ENCODE measurements at places on chromosomes 6 and 20.
A peak's percentile ranks its signal among the peaks of the same experiment; 100 is the strongest.

DNA sequence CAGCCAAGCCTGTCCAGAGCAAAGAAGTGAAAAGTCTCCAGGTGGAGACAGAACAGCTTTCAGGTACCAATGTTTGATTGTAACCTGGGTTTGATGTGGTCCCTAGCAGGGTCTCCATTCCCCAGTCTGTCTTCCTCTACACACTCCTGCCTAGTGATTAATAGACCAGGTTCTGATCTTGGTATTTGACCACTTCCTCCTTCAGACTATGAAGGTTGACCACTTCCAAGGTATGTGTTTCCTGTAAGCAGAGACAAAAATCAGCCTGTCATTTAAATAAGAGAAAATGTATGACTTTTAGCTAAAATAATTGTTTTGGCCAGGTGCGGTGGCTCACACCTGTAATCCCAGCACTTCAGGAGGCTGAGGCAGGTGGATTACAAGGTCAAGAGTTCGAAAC lies 41.8 kb upstream of the TOP1 start:
- no peak for DNase-seq

- no peak for DNase-seq
Measured at GRCh38 chr6:7991536-7991935, 72.7 kb downstream of the BLOC1S5 start.

GRCh38 chr6:46964716-46965519 lies 43.2 kb upstream of the ADGRF5 start:
- no peak for DNase-seq

- no peak for DNase-seq
Measured at GRCh38 chr6:5036269-5036668, 32.4 kb upstream of the RPP40 start.

- no peak for DNase-seq
Measured at GRCh38 chr6:14113976-14114375, 3.6 kb upstream of the CD83 start.

DNA sequence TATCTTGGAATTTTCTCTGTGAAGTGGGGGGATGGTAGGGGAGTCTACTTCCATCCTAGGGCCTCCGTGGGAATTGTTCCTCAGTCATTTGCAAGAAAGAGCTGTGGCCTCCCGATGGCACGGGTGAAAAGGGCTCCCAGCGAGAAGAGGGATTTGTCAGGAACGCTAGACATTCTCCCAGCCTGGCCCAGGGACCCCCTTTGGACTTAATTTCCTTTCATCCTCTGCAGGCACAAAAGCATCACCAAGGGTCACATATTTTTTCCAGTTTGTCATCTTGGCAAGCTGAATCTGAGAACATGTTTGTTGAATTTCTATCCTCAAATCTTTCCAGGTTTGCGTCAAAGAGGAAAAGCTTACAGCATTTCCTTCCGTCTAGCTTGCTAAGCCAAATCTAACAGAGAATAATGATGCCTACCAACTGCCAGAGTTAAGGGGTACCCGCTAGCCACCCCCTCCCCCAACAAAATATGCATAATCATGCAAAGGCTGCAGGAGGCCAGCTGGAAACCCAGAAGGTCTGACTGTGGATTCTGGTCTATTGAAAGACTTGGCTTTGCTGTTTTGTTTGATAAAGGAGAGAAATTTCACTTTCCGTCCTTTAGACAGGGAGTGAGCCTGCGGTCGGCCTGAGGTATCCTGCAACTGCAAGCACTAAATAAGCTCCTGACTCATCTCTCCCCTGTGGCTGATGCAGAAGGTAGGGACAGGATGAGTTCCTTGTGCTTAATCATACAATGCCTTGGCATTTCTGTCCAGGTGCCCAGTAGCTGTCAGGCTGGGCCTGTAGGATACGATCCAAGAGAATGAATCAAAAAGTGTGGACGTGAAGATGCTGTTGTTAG lies 23.1 kb downstream of the PSMG4 start:
- no peak for DNase-seq

GRCh38 chr6:70082830-70083229 lies 216.5 kb downstream of the COL19A1 start:
- no peak for DNase-seq

- DNase-seq, result no peak
Measured at GRCh38 chr6:33380272-33380981, 11.2 kb upstream of the KIFC1 start.

- DNase-seq, result no peak
Measured at GRCh38 chr20:64029293-64030117, 6.5 kb upstream of the C20orf204 start.

GRCh38 chr6:96237638-96238347 lies 222.0 kb downstream of the FUT9 start:
- no peak for DNase-seq

DNA sequence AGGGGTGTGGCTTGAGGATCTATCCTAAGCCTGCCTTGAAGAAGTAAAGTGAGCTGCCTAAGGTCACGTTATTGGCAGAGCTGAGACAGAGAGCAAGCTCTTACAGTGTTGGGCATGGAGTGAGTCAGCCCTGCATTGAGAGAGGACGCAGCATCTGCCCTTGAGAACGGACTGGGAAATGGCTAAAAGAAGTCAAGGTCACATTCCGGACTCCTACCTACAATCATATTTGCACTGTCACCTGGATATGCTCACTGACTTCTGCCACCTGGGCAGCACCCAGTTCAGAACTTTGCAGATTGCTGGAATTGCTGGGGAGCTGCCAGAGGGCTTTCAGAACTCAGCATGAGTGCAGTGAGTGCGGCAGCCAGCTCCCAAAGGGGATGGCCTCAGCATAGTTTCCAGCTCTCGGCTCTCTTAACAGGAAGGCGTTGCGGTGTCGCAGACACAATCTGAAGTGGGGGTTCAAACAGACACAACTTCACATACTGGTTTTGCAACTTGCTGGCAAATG lies 199.3 kb upstream of the SGK1 start:
- no peak for DNase-seq

- DNase-seq, result no peak
Measured at GRCh38 chr6:7267466-7268091, 45.4 kb downstream of the SSR1 start.

GRCh38 chr20:51533291-51534172 lies 9.0 kb downstream of the NFATC2 start:
- no peak for DNase-seq

- DNase-seq, result no peak
Measured at GRCh38 chr20:41983159-41983558, 365.0 kb upstream of the CHD6 start.

DNA sequence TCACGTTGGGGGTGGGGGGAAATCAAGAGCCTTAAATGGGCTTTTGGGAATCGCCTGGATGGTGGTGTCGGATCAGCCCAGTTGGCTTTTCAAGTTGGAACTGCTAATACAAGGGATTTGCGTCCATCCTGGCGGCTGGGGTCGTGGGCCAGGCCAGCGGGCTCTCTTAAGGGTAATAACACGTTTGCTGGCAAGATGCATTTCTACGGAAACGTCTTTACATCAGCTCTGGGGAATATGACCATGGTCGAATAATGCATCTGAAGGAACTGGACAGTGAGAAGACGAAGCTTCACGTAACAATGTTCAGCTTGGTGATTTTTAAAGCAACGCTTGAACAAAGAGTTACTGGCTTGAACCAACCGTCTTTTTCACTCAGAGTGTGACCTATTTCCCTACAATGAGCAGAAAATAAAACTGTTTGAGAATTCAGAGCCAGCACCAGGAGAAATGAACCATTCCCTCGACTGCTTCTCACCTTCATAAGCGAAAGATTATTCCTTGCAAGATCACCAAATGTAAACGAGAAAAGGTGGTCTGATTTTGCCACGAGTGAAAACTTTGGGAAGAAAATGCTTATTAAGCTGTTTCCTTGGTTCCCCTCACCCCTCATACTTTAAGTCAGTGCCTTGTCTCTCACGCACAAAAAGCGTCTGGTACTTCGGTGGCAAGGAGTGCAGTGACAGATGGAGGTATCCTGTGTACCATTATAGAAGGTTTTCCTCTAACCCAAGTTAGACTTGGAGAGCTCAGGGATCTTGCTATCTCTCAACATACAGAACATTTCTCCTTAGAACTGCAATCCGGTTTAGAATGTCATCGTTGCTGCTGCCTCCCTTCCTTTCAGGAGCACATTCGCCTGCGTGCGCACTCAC lies 1.4 kb upstream of the MARCKS start:
- no peak for DNase-seq

DNA sequence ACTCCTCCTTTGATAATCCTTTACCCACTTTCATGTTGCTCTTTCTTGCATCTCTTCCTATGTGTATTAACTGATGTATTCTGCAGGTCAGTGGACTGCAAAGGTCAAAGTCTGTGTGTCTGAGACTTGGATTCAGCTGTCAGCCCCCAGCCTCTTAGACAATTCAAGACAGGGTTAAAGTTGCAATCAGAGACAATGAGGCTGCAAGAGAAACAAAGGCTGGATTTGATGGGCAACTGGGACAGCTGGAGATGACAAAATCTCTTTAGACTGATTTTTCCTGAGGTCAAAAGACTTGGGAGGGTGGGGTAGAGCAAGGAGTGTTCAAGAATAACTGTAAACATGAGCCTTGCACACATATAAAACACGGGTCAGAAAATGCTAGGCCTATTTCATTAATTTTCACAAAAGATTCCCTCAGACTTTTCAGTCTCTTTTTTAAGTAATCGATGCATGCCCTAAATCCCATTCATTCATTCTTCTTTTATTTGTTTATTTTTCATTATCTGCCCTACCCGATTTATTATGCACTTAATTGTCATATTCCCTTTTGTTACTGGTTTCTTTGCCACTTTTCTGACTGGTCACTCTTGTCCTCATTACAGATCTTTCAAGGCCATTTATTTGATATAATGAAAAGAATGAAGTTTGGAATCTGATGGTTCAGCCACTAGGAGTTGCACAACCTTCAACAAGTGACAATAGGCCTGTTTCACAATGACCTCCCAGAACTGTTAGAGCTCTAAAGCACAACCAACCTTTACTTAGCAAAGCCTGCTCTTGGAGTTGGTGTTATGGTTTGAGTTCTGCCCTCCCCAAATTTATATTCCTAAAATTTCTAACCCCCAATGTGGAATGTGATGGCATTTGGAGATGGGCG lies 33.8 kb upstream of the AKAP12 start:
- DNase-seq, result no peak

DNA sequence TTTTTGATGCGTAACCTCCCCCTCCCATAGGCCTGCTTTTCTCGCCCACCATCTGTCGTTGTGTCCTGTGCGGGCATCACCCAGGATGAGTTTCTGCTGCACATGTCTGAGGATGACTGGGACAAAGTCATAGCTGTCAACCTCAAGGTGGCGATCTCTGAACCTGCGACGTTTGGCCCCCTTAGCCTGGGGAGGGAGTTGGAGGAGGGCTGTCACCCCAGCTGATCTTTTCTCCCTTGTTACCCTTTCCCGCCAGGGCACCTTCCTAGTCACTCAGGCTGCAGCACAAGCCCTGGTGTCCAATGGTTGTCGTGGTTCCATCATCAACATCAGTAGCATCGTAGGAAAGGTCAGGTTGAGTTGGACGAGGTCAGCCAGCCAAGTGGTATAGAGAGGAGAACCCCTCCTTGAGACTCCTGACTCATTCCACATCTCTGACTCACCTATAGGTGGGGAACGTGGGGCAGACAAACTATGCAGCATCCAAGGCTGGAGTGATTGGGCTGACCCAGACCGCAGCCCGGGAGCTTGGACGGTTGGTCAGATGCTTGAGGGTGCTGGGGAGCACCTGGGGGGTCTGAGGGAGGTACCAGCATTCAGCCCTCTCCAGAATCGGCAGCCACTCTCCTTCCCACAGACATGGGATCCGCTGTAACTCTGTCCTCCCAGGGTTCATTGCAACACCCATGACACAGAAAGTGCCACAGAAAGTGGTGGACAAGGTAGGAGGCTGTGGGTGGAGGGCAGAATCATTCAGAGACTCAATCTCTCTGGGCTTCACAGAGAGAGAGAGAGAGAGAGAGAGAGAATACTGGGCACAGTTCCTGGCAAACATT lies 954 bp downstream of the HSD17B8 start:
- no peak for DNase-seq

DNA sequence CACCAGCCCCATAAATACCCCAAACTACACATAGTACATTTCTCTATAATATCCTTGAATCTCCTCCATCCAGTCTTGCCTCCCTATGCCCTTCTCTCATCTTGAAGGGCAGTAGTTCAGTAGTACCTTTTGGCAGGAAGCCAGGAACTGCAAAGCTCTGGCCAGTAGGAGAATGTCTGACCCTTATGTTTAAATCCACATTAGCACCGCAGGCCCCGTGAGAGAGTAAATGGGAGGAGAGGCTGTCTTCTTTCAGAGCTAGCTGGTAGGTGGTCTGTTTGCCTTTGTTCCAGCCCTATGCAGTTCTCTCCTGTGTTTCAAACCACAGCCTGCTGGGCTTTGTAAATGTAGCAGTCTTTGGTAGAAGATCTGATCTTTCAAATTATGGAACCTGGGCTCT lies 690.7 kb downstream of the DOK5 start:
- peak; percentile 67 for DNase-seq

GRCh38 chr6:96065213-96065612 lies 49.4 kb downstream of the FUT9 start:
- no peak for DNase-seq

- no peak for DNase-seq
Measured at GRCh38 chr6:8888468-8888867, 453.1 kb upstream of the SLC35B3 start.

- DNase-seq, result no peak
Measured at GRCh38 chr6:11098004-11098403, 4.4 kb downstream of the SMIM13 start.

- no peak for DNase-seq
Measured at GRCh38 chr6:42224222-42225028, 6.8 kb upstream of the MRPS10 start.

GRCh38 chr20:62252342-62252966 lies 14.1 kb downstream of the OSBPL2 start:
- no peak for DNase-seq

DNA sequence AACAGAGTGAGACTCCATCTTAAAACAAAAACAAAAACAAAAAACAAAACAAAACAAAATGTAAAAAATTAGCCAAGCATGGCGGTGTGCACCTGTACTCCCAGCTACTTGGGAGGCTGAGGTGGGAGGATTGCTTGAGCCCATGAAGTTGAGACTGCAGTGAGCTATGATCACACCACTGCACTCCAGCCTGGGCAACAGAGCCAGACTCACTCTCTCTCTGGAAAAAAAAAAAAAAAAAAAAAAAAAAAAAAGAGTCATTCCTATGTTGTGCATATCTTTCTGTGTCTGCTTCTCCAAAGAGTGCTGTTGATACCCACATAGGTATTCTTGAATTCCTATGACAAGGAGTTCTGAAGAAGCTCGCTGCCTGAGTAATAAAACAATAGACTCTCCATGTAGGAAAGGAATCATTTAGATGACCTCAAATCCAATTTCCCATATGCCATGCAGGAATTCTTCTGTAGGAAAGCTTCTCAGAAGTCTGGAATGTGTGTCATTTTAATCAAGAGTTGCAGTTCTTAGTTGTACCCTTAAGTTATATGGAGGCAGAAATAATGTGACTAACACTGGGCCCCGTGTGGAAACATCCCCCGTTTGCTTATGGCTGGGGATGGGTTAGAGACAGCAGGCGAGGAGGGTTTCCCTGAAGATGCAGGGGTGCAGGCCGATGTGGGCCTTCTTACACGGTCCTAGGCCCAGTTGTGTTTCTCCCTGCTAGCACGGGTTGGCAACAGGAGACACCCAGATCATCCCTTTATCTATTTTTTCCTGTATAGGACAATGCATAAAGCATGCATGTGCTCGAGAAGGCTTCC lies 79.4 kb downstream of the ZDHHC14 start:
- DNase-seq, result no peak

Data from NCI-H2081 treated with DMSO at 0.1 percent for 48 hours (cell line).